ENCODE measurements at places on chromosomes 7 and 10.

DNA sequence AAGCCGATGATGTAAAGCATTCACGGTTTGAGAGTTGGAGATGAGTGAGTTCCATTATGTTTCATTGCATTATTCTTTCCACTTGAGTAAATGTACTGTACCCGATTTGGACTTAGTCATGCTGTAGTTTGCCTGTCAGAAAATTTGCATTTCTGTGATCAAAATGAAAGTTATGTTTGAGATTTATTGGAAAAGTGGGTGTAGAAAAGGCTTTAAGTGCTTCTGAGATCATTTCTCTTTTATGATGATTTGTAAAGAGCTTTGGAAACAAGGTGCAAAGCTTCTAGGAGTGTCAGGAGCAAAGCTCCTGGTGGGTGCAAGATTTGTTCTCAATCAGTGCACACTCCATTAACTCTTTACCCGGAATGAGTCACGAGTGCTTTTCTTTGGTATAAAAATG, 204.1 kb upstream of the POM121L12 start:
- no peak for DNase-seq

GRCh38 chr7:10034843-10035556, 938.7 kb upstream of the PHF14 start:
- no peak for DNase-seq

- no peak for DNase-seq
Observed at GRCh38 chr7:20963556-20964280, 177.0 kb upstream of the SP8 start.

DNA sequence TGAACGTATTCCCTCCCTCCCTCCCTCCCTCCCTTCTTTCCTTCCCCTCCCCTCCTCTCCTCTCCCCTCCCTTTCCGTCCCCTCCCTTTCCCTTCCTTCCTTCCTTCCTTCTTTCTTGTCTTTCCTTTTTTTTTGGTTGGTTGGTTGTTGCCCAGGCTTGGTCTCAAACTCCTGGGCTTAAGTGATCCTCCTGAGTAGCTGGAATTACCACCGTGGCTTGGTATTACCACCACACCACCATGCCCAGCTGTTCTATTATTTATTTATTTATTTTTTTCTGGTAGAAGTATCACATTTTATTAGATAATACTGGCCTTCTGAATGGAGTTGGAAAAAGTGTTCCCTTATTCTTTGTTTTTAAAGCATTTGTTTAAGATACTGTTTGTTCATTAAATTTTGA, 95.9 kb downstream of the PHF14 start:
- DNase-seq = no peak

DNA sequence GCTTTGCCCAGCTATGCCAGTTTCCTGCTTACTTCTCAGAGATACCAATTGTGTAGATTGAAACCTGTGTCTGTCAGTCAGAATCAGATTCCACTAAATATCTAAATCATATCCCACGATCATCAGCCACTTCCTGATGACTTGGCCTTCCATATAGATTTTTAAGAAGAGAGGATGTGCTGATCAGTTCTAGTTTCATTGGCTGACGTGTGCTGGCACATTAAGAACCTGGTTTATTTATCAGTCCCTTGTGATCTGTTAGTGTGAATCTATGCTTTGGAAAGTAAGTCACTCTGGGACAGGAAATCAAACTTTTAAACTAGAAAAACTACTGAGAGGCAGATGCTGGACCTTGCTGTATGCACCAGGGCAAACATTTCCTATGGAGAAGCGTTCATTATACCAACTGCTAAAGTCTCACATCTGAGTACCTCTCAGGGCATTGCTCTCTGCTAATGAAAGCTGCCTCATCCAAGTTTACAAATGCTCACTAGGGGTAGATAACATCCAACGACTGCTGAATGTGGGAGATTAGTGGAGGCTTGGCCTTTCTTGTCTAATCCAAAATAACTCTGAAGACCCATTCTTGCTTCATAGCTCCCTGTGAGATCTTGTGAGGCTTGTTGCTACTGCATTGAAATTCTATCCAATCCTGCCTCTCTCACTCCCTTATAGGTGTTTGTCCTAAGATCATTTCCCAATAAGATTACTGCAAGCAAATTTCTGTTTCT, 109.1 kb downstream of the ARL4A start:
- DNase-seq = no peak

GRCh38 chr10:88676283-88677060, 12.2 kb downstream of the LIPF start:
- DNase-seq = no peak

DNA sequence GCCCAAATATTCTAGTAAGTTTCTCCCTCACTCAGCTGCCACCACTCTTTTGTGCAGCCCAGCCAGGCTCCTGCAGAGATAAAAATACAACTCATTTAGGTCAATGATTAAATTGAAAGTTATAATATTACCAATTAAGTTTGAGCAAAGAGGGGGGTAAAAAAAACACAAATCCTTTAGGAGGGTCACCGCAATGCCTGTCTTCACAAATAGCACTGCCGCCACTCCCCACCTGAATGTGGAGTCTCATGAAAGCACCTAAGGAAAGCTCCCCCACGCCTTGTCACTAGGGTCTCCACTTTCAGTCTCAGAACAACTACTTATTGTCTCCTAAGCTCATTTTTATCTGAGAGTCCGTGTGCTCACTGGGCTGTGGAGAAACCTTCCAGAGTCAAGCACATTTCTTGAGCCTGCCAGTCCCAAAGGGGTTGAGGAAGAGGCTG, 148.7 kb downstream of the FGFR2 start:
- DNase-seq = no peak

DNA sequence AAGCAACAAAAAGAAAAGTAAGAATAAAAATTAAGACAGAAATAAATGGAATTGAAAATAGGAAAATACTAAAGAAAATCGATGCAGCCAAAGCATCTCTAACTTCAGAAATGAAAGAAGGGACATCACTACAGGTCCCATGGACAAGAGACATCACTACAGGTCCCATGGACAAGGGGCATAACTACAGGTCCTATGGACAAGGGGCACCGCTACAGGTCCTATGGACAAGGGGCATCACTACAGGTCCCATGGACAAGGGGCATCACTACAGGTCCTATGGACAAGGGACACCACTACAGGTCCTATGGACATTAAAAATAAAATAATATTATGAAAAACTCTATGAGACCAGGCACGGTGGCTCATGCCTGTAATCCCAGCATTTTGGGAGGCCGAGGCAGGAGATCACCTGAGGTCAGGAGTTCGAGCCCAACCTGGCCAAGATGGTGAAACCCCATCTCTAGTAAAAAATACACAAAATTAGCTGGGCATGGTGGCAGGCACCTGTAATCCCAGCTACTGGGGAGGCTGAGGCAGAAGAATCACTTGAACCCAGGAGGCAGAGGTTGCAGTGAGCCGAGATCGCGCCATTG, 101.0 kb upstream of the DNAAF5 start:
- no peak for DNase-seq

DNA sequence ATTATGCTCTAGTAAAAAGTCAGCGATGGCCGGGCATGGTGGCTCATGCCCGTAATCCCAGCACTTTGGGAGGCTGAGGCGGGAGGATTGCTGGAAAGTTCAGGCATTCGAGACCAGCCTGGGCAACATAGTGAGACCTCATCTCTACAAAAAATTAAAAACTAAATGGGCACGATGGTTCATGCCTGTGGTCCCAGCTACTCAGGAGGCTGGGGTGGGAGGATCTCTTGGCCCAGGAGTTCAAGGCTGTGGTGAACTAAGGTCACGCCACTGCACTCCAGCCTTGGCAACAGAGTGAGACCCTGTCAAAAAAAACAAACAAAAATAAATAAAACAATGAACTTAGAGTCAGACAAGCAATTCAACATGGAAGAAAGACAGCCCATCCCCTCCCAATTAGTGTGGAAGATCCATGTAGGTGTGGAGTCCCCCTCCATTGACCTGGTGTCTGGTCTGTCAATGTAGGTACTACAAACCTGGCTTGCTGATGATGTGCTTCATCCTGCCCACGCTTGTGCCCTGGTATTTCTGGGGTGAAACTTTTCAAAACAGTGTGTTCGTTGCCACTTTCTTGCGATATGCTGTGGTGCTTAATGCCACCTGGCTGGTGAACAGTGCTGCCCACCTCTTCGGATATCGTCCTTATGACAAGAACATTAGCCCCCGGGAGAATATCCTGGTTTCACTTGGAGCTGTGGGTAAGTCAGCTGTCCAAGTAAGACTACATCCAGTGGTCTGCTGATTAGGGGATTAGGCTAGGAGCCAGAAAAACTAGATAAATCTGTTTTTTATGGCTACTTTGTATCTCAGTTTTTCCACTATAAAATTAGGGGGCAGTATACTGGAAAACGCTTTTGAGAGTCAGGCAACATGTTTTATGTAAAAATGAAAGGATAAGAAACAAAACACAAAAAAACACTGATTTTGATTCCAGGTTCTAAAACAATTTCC, 9.3 kb downstream of the SCD start:
- no peak for DNase-seq

GRCh38 chr7:69942573-69942972, 344.3 kb downstream of the AUTS2 start:
- no peak for DNase-seq

- no peak for DNase-seq
Observed at GRCh38 chr7:49422564-49422963, 350.9 kb upstream of the VWC2 start.

DNA sequence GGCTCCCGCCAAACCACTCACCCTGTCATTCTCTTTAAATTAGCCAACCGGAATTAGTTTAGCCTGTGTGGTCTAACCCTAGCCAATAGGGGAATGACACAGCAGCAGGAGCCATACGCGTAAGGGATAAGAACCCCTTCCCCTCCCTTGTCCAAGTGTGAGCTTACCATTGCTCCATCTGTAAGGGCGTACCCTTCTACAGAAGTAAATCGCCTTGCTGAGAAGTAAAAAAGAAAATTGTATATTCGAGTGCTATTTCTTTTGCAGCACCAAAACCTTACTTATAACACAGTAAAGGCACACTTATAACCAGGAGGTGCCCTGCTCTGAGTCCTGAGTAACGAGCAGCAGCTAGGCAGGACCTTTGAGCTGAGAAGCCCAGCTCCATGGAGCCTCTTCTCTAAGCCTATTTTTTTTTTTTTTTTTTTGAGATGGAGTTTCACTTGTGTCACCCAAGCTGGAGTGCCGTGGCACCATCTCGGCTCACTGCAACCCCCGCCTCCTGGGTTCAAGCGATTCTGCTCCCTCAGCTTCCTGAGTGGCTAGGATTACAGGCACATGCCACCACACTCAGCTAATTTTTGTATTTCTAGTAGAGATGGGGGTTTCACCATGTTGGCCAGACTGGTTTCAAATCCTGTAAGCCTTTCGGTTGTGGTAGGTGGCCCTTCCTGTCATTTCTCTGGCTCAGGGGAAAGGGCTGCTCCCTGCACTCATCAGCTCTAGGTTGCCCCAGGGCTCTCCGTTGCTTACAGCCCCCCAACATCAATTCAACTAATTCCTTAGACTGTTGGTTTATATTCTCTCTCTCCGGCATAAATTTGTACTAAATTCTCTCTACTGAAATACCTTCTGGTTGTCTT, 73.3 kb downstream of the NSUN6 start:
- no peak for DNase-seq

- DNase-seq = no peak
Observed at GRCh38 chr7:52992479-52993162, 42.8 kb upstream of the POM121L12 start.

DNA sequence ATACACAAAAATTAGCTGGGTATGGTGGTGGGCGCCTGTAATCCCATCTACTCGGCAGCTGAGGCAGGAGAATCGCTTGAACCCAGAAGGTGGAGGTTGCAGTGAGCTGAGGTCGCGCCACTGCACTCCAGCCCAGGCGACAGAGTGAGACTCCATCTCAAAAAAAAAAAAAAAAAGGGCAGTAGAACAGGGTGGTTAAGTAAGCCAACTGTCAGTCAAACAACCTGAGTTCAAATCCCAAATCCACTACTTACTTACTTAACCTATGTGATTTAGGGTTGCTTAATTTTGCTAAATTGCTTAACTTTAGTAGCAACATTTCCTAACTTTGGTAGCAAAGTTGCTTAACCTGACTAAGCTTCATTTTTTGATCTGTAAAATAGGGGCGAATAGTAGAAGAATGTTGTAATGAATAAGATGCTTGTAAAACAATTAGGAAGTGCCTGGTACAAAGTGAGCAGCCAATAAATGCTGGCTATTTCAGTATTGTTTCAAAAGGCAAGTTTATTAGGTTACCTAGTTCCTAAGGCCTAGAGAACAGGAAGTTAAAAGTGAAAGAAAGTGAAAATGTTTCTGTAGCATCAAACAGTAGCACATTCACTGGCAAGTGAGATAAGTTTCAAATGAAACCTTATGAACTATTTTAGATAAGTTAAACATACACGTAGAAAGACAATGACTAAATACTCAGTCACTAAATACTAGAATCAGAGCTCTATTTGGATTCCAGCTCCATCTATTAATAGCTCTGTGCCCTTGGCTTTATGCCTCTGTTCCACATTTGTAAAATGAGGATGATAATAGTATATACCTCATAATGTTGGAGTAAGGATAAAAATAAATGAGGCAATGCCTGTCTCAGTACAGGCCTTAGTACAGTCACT, 64.3 kb downstream of the HOXA1 start:
- DNase-seq = no peak

DNA sequence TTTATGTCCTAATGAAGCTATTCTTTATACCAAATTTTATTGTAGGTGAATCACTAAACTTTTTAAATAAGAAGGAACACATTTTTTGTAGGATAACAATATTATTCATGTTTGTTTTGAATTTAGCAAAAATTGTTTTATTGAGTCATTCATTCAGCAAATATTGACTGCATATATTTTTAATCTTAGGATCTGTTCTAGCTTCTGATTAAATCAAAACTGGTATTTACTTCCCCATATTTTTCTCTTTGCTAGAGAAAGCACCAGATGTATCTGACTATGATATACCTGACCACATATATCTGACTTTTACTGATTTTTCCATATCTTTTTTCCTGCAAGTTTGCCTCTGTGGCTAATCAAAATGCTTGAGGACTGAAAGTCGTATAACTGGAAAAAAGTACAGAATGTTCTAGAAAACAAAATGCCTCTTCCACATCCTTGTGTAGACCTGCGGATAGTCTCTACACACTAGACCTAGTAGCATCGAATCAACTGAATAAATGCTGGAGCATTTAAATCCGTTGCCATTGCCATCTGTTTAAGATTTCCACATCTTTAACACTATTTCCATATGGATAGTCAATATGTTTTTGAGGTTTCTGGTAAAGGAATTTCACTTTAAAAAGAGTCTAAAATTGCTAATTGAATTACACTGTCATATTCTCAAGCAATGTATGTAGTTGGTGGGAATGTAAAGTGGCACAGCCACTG, 594.7 kb downstream of the KCNMA1 start:
- no peak for DNase-seq

- no peak for DNase-seq
Observed at GRCh38 chr7:54987772-54988171, 31.0 kb upstream of the EGFR start.

GRCh38 chr7:96707901-96708774, 1.5 kb downstream of the SEM1 start:
- no peak for DNase-seq

DNA sequence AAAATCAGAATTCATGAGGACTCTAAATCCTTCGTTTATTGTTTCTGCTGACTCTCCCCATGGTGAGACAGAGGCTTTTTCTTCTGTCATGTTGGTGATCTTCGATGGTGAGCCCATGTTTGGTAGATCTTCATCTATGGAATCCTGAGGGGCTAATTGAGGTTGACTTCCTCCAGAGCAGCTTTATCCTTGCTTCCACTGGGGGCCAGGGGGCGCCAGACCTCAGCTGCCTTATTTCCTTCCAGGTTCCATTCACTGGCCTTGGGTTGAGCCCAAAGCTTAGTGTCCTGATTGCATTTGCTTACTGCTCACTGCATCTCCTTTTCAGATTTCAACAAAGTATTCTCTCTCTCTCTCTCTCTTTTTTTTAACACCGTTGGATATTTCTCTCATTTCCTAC, 80.7 kb downstream of the GCC1 start:
- no peak for DNase-seq
